ENCODE measurements at places on chromosomes 3 and 15.
A peak's percentile ranks its signal among the peaks of the same experiment; 100 is the strongest.

DNA sequence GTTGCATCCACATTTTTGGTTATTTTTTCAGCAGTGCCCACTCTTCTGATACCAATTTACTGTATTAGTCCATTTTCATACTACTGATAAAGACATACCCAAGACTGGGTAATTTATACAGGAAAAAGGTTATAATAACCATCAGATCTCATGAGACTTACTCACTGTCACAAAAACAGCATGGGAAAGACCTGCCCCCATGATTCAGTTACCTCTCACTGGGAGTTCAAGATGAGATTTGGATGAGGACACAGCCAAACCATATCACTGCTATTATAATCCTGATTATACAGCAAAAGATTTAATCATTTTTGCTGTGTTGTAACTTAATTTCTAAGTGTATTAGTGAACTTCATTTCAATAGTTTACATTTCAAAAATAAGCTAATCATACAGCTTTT, 6.6 kb downstream of the ZBED2 start:
- no peak for DNase-seq

GRCh38 chr15:58726867-58727266, 22.6 kb downstream of the ADAM10 start:
- peak; percentile 49 for DNase-seq

- DNase-seq: no peak
These were observed 97.8 kb downstream of the SHQ1 start for GRCh38 chr3:72750405-72750965.

GRCh38 chr15:94164202-94164807, 67.1 kb upstream of the MCTP2 start:
- DNase-seq: peak; percentile 74

DNA sequence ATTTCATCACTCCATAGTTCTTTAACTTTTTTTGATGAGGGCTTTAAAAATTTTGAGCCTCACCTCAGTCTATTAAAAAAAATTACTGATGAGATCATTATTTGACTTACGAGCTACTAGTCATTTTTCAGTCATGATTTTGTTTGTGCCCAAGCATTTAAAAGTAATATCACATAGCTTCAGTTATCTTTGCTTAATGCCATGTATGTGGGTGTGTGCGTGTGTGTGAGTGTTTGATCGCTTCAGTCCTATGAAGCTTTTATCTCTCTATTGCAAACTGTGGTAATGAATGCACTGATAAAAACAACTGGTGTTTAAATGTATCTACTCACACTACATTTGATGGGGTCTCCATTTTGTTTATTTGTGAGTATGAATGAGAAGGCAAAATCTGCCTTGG, 49.8 kb downstream of the RSRC1 start:
- DNase-seq: no peak

- DNase-seq: peak; percentile 72
These were observed 13.0 kb downstream of the TGM5 start for GRCh38 chr15:43253431-43254403.

DNA sequence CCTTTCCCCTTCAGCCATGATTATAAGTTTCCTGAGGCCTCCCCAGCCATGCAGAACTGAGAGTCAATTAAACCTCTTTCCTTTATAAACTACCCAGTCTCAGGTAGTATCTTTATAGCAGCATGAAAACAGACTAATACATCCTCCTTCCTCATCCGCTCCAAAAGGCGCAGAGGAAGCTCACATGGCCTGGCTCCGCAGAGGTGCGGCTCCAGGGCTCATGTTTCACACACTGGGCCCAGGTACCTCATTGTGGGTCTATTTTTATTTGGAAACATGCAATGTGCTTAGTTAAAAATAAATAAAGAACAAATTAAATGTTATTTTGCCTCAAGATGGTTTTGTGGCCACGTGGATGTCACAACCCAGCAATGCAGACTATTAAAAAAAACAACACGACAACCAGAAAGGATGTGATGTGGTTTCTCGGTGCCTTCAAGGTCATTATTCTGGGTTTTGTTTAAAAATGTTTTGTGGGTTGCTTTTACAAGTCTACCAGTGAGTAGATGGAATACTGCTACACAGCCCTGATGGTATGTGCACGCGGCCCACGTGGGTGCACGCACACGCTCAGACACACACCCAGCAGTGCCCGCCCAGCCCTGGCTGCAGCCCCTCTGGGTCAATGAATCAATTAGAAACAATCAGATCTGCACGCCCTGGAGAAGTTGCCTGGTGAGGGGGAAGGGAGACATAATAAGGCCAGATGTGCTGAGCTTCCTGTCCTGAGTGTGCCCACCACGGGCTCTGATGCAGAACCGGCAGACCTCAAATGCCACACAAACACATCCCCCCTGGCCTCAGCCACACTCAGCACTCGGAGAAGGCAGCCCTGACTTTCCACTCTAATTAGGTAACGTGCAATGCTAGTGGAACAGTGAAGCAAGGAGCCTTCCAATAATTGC, 140.1 kb downstream of the ADAMTS17 start:
- DNase-seq: no peak

DNA sequence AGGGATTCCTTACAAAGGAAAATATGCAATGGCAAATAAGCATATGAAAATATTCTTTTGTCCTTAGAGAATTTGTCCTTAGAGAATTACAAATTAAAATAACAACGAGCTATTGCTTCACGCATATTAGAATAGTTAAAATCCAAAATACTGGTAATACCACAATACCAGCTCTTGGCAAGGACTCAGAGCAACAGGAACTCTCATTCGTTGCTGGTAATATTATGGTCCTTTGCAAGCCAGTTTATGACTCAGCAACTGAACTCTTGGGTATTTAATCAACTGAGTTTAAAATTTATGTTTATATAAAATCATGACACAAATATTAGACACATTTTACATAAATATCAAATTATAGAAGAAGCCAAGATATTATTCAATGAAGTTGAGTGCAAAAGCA, 1730.4 kb downstream of the SI start:
- DNase-seq: no peak

- DNase-seq: no peak
These were observed 110.8 kb upstream of the ICE2 start for GRCh38 chr15:60589728-60590127.

GRCh38 chr3:183188895-183189462, 26.4 kb upstream of the LAMP3 start:
- DNase-seq: peak; percentile 52

- DNase-seq: no peak
These were observed 98.0 kb upstream of the TLE3 start for GRCh38 chr15:70195587-70196305.

DNA sequence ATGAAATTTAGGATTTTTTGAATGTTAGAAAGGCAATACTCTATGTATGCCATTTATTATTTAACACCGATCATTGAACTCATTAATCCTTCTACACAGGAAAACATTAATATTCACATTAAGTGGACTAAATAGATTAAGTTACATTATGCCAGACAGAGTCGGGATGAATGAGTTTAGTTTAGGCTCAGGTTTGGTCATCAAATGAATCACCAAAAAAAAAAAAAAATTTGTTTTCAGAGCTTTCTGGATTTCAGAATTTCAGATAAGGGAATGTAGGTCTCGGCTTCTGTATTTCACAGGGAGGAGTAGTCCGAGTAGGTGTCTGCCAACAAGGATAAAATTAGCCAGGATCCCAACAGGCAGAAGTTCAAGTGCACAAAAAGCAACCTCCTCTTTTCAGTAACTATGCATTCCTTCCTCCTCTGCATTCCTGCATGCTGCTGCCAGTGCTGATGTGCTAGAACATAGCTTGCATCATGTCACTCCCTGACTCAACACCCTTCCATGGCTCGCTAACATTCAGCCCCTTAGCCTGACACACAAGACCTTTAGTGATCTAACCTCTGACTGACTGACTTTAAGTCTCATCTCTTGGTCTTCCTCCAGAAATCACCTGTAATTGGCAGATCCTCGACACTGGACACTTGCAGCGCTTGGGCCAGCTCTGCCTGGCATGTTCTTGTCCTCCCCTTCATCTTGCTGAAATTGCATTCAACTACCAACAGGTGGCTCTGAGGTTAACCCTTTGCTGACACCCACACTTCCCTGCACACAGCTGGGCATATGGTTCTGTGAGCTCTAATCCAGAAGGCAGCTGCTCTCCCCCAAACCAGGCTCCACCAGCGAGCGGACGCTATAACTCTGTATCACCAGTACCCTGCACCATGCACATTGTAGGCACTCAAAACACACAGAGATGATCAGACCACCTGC, 145.4 kb upstream of the PROK2 start:
- DNase-seq: peak; percentile 34

GRCh38 chr3:111033470-111034050, 38.1 kb upstream of the NECTIN3 start:
- DNase-seq: no peak

GRCh38 chr3:126017362-126017761, 48.4 kb downstream of the ROPN1B start:
- DNase-seq: no peak

DNA sequence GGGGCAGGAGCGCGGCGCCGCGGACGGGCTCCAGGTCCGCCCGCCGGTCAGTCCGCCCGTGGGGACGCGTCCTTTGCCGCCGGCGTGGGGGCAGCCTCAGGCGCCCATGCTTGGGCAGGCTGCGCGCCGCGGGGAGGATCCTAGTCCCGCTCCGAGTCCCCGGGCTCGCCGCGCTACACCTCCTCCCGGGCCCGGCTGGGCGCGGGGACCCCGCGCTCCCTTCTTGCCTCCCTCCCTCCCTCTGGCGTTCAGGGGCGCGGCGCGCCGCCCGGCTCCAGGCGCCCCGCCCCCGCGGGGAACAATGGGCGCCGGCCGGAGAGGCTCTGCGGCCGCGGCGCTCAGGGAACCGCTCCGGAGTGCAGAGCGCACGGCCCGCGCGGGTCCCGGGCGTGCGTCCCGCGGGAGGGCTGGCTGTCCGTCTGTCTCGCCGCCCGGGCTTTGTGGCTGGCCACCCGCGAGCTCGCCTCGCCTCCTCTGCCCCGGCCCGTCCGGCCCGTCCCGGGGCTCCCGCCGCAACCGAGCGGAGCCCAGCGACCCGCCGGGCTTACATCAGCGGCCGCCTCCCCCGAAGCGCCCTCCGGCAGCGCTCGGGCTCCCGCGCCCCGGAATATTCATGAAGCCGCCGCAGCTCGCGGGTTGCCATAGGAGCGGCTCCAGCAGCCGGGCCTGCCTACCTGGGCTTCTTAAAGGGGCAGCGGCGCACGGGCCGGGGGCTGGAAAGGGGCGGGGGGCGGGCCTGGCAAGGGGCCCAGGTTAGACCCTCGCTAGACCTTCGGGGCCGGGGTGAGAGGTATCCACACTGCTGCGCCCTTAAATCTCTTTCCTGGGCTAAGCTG, at the start of gene HCN4:
Gene HCN4 (minus strand): TSS at position 658 of the 836 bp plus-strand sequence. CDS start 688 bp downstream, outside the sequence.
- no peak for DNase-seq

GRCh38 chr15:62079594-62079993, 12.8 kb downstream of the C2CD4A start:
- no peak for DNase-seq

DNA sequence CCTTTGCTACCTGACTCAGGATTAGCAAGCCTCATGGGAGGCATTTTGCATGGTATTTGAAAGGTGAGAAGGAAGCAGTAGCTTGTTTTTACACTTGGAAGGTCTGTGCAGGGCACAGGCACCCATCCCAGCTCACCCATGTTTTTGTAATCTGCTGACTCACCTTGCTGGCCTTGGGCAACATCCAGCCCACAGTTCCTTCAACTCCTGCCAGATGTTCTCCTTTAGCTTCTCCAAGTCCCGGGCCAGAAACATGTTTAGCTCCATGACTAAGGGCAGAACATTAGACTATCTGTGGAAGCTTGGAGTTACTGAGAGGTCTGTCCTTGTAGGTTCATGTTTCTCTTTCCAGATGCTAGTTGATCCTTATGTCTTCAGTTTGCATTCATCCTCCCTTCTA, 12.4 kb upstream of the ZNF770 start:
- DNase-seq: no peak

- DNase-seq: no peak
These were observed 8.2 kb upstream of the RYK start for GRCh38 chr3:134258761-134259347.

- no peak for DNase-seq
These were observed 23.8 kb downstream of the ITGA11 start for GRCh38 chr15:68407886-68408881.

GRCh38 chr3:11969986-11970385, 34.2 kb upstream of the SYN2 start:
- DNase-seq: no peak

DNA sequence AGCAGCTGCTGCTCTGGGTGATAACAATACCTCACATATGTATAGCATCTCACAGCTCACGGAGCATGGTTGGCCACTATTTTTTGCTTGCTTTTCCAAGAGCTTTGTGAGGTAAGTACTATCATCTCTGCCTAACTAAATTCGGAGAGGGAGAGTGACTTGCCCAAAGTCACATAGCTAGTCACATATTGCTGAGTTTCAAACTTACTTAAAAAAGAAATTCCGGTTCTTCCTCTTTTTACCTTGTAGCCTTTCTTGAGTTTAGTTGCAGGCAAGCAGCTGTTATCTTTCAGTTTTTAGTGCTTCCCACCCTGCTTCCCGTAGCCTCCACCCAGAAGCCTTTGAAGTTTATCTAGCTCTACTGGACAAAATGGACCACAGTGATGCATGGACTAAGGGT, 309.2 kb downstream of the PDCD6IP start:
- DNase-seq: no peak

- no peak for DNase-seq
These were observed 65.9 kb downstream of the ADAMTS9 start for GRCh38 chr3:64621726-64622395.

GRCh38 chr3:17078926-17079465, 194.2 kb downstream of the PLCL2 start:
- no peak for DNase-seq

GRCh38 chr3:117063930-117064329, 354.4 kb downstream of the TUSC7 start:
- DNase-seq: no peak

DNA sequence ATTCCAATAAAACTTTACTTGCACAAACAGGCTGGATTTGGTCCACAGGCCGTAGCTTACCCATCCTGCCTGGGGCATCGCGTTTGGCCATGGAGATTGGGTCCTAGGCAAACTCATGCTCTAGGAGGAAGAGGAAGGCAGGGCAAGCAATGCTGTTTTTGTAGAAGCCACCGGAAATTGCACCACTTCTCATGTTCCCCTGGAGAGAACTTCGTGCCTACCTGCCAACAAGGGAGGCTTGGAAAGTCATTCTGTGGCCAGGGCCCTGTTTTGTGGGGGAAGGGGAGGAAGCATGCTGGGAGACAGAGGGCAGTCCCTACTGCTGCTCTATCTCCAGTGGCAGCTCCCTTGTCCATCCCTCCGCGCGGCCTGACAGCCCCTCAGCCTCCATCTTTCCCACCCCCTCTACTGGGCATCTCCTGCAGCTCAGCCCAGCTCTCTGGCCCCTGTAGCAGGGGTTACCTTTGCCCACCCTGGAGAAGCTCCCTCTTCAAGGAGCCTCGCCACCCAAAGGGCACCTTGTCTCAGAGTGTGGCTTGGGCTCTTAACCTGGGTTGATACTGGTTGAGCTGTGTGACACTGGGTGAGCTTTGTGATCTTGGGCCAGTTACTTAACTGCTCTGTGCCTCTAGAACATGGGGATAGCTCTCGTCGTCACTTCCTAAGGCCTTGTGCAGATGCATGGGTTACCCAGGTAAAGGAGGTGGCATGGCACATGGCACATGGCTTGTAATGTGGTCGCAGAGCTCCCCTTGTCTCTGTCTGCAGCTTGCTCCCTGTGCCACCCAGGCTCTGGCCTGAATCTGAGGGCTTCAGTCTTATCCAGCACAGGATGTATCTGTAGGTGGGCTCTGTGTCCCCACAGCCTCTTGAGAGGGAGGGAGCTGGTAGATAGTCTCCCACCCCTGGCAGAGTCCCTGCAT, 6.1 kb downstream of the ABTB1 start:
- no peak for DNase-seq

GRCh38 chr3:58536501-58537411, at the start of gene ACOX2:
ACOX2 (minus strand) TSS chr3:58537190; CDS start chr3:58535106, 2,084 bp downstream.
- no peak for DNase-seq

GRCh38 chr3:17074559-17074958, 189.8 kb downstream of the PLCL2 start:
- no peak for DNase-seq
